ENCODE measurements at places on chromosomes 1 and 21.
A peak's percentile ranks its signal among the peaks of the same experiment; 100 is the strongest.

- DNase-seq = no peak
Measured at GRCh38 chr1:156134716-156135435, 18.5 kb upstream of the SEMA4A start.

DNA sequence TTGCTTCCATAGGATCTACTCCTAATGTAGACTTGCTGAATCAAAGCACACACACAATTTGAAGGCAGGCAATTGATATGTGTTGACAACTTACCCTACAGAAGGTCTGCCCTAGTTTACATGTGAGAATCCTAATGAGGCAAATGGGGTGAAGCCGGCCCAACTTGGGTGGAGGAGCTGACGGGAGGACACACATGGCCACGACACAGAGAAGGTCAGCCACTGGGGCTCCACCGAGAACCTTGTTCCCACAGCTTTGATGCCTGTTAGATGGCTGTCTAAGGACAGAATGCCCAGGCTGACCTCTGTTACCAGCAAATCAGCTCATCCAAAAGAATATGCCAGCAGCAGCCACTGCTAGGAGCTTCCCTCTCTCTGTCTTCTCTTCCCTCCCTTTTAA lies 1.5 kb upstream of the PLA2G2D start:
- no peak for DNase-seq

DNA sequence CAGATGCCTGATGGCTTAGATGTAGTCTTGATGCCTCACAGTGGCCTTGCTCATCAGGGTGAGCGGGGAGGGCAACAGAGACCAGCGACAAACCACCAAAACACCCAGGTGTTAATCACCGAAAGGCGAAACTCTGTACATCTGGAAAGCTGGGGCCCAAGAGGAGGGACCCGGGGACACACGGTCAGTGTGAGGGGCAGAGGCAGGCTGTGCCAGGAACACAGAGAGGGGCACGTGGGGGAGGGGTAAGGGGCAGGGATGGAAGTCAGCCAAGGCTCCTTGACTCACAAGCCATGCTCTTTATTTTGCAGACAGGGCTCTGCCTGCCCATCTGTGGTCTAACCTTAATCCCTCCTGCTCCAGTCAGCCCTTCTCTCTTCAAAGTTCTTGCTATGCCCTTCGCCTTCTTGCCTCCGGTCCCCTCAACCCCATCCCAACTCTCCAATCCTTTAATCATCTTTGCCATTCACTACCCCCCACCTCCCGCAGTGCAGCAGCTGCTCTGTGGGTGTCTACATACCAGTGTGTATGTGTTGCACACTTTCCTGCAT lies 4.3 kb downstream of the MEF2D start:
- no peak for DNase-seq

- no peak for DNase-seq
Measured at GRCh38 chr1:233540816-233541215, 73.1 kb upstream of the KCNK1 start.

DNA sequence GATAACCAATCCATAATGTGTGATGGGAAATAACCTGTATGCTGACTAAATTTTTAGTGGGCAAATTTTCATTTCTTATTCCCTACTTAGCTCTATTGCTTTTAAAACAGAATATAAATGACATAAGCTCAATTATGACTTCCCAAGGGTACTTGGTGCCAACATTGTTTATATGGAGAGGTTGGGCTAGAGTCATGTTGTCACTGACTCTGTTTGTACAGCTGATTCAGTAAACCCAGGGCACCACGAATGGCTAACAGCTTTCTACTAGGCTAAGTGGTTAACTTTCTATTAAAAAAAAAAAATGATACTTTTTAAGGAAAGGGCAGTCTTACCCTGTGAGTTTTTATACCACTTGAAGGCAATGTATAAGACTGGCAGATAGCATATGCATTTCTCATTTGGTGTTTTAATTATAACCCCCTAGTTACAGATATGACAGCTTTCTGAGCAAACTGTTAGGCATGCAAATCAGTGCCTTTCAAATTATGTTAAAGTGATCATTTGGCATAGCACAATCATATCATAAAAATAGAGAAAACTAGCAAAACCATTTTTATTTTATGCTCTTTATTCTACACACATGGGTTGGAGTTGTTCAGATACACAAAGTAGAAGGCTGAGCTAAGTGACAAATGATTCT lies 147.1 kb downstream of the DNM3 start:
- DNase-seq = no peak

GRCh38 chr1:29626726-29627125 lies 390.4 kb downstream of the PTPRU start:
- no peak for DNase-seq

DNA sequence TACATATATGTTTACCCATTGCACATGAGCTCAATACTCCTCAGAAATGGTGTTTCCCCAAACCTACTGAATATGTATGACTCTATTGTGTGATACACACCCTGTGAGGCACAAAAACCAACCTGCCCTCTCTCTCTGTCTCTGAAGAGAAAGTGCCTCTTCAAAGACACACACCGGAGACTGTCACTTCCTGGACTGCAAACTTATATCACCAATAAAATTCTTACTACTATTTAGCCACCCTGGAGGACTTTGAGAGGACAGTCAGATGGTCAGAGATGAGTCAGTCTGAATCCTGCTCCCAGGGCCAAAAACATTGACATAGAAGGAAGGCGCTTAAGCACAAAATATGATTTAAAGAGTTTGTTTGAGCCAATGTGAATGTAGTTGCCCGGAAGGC lies 110.4 kb downstream of the PPIAL4G start:
- peak; percentile 39 for DNase-seq

GRCh38 chr1:25978403-25978802 lies 19.5 kb downstream of the PAFAH2 start:
- no peak for DNase-seq

DNA sequence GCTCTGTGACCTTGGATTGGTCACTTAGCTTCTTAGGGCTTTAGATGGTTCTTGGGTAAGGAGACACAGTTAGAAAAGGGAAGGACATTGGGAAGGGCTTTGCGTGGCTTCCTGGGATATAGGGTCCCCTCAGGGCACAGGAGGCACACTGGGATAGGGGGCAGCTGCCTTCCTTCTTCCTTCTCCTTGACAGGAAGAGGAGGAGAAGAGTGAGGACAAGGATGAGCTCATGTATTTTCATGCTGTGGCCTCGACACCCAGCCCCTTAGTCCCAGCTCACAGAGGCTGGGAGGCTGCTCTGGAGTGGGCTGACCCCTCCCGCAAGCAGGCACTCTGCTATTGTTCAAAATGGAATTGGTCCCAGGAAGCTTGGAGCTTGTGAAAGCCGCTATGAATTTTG lies 45.7 kb upstream of the POU3F1 start:
- no peak for DNase-seq

DNA sequence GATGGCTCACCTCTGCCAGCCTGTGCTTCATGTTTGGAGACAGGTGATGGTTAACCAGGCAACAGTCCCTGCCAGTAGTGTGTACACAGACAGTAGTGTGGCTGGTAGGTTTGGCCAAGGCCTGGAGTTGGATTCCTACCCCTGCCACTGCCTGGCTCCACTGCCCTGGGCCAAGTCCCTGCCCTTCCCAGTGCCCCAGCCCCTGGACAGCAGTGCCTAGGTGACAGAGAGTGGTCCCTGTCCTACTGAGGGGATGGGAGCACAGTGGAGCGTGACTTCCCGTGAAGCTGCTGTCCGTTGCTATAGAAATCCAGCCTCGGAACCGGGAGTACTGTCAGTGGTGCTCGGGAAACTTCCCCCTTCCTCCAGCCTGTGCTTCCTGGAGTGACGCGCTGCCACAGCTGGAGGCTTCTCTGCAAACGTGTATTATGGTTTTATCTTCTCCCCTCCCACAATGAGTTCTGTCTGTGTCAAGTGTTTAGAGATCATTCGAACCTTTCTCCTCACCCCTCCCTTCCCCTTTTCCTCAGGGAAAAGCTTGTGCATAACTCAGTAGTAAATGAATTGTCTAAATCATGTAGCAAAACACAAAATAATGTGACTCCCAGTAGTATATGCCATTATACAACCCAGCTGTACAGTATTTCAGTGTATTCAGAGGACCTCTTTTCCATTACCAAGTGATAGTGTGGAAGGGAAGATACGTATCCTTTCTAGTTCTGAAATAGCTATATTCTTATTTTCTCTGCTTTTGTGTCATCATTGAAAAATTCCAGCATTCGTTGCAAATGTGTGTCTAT lies 73.4 kb downstream of the GALNT2 start:
- no peak for DNase-seq

DNA sequence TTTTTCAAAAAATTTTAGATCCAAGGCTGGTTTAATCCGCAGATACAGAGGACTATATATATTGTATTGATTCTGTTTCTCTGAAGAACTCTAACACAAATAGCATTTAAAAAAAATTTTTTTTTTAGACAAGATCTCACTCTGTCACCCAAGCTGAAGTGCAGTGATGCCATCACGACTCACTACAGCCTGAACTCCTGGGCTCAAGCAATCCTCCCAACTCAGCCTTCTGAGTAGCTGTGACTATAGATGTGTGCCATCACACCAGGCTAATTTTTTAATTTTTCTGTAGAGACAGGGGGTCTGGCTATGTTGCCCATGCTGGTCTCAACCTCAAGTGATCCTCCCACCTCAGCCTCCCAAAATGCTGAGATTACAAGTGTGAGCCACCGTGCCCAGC lies 3.0 kb downstream of the ANKRD45 start:
- DNase-seq = no peak

DNA sequence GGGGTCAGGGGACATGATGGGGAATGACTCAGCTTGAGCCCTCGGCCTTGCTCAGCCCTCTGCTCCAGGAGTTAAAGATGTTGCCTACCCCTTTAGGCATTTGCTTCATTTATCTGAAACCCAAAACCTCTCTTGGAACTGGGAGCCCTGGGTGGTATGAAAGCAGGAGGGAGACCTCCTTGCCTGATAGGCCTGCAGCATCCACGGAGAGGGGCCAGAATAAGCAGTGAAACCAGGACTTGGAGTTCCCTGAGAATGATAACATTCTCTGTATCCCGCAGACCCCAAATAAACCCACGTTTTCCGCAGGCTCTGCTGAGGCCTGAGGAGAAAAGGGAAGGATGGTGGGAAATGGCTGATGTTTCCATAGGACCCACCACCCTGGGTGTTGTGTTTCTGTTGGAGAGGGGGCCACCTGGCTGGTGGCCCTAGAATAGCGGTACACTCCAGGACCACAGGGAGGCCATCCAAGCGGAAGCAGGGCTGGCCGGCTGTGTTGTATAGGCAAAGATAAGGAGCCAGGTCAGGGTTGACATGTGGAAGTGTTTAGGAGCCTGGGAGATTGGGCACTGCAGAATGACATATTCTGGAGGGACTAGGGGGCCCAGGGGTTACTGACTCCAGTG lies 77.4 kb downstream of the FOXD2 start:
- no peak for DNase-seq

DNA sequence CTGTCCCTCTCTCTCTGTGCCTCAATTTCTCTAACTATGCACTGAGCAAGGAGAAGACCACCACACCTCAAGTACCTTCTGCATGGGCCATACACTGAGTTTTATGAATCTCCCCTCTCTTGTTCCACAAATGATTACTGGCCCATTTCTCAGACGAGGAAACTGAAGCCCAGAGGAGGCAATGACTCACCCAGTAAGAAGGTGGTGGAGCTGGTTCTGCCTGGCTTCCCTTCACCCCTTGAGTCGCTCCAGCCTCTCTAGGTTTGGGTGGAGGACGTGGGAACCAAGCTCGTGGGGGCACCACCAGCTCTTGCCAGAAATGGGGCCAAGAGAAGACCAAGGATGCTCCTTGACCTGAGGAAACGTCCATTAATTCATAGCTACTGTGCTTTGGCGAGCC lies 21.3 kb upstream of the RUNX3 start:
- DNase-seq = no peak

DNA sequence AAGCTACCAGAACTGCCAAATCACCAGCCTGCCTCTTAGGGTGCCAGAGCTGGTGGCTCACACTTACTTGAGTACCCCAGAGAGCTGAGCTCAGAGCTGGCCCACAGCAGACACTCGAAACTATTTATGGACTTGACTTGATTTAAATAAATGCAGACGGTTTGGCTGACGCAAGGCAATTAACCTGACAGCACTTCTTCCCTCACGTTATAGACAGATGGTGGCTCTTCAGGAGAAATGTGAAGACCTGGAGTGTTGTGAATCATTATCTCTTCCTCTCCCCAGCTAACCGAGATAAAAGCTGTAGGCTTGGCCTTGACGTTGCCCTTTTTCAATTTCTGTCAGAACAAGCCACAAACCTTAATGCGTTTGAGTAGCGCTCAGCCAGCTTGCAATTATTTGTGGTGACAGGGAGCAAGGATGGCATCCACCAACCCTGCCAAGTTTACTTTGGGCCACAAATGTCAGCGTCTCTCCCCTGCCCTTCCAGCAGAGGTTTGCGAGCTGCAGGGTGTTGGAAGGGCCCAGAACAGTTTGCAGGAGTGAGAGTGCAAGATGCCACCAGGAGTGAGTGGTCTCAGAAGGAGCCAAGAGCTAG lies 34.0 kb upstream of the BCAR3 start:
- no peak for DNase-seq

DNA sequence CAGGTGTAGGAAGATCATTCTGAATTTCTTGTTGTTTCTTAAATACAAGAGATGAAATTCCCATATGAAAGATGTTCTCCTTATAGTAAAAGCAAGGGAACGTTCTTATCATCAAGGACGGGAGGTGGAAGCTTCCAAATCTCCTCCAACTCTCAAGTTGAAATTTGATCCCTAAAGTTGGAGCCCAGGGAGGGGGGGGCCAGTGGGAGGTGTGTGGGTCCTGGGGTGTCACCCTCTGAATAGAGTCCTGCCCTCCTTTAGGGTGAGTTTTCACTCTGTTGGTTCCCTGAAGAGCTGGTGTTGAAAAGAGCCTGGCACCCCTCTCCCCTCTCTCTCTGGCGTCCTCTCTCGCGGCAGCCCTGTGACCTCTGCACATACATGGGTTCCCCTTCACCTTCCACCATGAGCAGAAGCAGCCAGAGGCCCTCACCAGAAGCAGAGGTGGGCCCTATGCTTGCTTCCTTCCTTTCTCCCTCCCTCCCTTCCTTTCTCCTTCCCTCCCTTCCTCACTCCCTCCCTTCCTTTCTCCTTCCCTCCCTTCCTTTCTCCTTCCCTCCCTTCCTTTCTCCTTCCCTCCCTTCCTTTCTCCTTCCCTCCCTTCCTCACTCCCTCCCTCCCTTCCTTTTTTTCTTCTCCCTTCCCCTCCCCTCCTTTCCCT lies 10.0 kb upstream of the TRIM17 start:
- no peak for DNase-seq

- no peak for DNase-seq
Measured at GRCh38 chr1:91557039-91557690, 56.5 kb downstream of the CDC7 start.

GRCh38 chr1:30465096-30465495 lies 258.3 kb downstream of the MATN1 start:
- no peak for DNase-seq
